ENCODE measurements at places on chromosomes 2 and 18.

DNA sequence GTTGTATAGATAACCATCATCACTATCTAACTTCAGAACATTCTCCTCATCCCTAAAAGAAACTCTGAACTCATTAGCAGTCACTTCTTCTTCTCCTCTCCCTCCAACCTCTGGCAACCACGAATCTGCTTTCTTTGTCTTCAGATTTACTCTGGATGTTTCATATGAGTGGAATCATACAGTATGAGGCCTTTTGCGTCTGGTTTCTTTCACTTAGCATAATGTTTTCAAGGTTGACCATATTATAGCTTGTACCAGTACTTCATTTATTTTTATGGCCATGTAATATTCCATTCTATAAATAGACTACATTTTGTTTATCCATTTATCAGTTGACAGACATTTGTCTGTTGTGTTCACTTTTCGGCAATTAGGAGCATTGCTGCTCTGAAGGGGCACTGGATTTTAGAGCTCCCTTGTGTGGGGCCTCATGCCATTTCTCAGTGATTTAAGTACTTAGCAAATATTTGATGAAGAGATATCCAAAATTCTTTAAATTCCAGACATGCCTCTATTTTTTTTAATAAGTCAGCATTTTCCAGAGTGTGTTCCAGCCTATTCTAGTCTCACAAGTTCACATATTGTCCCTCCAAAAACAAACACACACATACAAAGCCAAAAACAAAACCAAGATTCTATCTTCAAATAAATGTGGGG, 22.5 kb upstream of the MAP3K20 start:
- no peak for DNase-seq

DNA sequence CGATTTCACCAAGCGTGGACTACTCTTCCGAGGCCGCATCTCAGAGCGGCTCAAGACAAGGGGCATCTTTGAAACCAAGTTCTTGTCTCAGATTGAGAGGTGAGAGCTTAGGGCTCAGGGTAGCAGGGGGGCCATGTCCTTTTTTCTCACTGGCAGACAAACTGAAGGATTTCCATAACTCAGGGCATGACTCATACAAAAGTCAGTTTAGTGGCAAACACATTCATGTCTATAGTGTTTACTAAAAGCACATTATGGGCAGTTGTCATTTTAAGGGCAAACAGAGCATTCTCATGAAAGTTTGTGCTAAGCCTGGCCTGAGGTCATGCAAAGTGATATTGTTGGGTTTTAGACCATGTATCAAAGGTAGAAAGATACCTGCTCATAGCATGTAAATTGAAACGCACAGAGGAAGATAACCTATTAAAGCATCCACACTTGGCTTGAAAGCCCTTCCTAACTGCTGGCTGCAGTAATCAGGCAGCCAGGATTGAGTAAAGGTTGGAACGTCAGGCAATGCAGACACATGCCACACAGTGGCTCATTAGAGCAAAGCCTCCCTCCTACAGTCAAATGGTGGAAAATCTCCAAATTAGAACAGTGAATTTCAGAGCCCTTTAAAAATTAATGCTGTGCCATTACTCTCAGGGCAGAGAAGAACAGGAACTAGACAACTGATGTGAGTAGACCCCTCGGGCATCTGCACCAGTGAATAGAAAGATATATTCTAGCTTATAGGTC, 54.2 kb downstream of the HK2 start:
- DNase-seq = no peak

DNA sequence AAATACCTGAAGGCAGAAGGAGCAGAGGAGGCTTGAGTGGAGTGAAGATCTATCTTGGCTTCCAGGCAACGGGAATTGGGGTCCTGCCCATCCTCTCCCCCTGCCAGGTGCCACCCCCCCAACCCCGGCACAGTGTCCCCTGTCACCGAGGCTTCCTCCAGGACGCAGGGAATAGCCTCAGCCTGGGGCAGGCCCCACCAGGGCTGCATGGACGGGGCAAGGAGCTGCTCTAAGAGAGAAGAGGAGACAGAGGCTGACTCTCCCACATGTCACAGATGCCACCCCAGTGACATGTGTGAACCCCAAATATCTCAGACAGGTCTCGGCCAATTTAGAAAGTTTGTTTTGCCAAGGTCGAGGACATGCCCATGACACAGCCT, 42.1 kb downstream of the PXDN start:
- DNase-seq = no peak

GRCh38 chr18:11946756-11947155, 34.6 kb upstream of the IMPA2 start:
- DNase-seq = no peak

DNA sequence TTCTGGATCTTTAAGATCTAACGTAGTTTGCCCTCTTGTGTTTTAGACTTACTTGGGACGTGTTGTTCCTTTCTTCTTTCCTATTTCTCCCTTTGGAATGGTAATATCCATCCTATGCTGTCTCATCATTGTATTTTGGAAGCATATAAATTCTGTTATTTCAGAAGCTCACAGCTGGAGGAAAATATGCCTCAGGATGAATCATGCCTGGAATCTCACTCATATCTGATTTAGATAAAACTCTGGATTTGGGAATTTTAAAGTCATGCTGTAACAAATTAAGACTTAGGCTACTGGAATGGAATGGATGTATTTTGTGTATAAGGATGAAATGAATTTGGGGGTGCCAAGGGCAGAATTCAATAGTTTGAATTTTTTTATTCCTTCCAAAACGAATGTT, 245.2 kb upstream of the GULP1 start:
- no peak for DNase-seq

GRCh38 chr18:76429262-76430126, 65.5 kb downstream of the ZNF516 start:
- no peak for DNase-seq

GRCh38 chr18:446941-447560, 53.5 kb downstream of the COLEC12 start:
- no peak for DNase-seq

DNA sequence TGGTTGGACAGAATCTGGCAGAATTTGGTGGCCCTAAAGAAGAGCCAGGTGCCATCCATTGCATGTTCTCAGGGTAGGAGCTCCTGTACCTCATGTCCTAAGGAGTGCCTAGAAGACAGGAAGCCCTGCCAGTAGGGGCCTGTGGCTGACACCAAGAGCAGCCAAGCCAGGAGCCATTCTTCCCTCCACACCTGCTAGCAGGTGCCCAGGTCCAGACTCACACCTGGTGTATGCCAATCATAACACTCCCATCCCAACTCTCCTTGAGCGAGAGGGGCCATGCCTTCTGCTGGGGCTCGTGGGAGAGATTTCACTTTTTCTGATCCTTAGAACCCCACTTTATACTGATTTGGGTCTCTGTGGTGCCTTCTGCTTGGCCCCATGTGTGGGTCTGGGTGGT, 26.5 kb upstream of the TMEM37 start:
- DNase-seq = no peak

DNA sequence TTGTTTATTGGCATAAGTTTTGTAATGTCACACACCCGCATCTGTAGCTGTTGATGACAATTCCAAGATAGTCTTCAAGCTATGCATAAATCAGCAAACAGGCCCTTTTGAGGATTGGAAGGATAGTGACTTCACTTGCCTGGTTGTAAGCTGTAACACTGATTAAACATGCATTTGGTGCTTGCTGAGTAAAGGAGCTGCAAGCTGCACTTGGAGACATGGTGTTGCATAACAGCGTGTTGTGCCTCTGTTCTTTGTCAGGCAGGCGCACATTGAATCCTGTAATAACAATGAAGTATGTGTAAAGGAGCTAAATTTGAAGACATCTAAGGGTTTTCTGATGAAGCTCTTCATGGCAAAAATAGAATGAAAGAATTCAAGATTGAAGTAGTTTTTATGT, 68.7 kb upstream of the TTC27 start:
- no peak for DNase-seq

GRCh38 chr2:198259496-198259895, 455.1 kb downstream of the PLCL1 start:
- DNase-seq = no peak

DNA sequence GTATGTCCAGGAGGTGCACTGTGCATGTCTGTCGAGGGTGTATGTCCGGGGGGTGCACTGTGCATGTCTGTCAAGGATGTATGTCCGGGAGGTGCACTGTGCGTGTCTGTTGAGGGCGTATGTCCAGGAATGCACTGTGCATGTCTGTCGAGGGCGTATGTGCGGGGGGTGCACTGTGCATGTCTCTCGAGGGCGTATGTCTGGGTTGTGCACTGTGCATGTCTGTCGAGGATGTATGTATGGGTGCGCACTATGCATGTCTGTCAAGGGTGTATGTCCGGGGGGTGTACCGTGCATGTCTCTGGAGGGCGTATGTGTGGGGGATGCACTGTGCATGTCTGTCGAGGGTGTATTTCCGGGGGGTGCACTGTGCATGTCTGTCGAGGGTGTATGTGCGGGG, 249.3 kb upstream of the MYT1L start:
- no peak for DNase-seq

DNA sequence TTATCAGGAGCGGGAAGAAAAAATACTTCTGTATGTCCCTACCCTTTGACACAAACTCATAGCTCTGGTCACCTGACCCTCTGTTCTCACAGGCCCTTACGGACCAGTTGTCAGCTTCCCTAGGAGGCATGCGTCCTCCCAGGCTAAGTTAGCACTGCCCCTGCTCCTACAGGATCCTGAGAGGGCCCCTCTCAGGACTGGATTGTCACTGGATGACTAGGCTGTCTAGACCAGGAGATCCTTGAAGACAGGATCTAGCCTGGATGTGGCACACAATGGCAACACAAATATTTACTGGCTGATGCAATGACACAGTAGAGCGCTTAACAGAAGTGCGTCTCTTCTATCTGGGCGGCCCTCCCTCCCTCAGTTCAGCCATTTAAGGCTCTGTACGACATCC, 7.7 kb downstream of the FAM228A start:
- DNase-seq = no peak

DNA sequence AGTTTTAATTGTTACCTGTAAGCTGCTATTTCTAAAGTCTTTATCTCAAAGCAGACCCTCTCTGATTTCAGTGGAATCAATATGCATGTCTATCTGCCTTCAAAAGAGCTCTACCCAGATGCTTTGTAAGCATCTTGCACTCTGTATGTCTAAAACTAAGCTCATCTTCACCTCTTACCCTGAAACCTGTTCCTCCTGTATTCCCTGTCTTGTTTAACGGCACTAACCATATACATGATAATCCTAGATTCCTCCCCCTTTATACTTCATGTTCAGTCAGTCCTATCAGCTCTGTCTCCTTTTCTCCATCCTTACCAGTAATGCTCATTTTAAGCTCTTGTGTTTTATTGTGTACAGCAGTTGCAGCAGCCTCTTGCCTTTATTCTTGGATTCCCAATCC, 12.8 kb downstream of the ZC3H15 start:
- no peak for DNase-seq

- DNase-seq = no peak
Measured at GRCh38 chr18:49663899-49664890, 102.3 kb downstream of the LIPG start.

- DNase-seq = no peak
Measured at GRCh38 chr2:144990661-144991060, 470.7 kb upstream of the ZEB2 start.

DNA sequence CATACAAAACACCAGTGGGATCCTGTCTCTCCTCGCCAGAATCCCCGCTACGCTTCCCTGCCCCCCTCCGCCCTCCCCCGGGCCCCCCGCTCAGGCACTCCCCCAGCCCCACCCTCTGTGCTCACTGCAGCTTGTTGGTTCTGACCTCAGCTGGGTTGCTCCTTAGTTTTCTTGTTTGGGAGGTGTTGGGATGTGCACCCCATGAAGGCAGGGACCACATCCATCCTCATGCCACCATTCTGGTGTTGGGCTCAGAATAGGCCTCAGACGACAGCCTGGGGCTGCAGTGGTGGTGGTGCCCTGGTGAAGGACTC, 4.6 kb downstream of the SNED1 start:
- DNase-seq = no peak

DNA sequence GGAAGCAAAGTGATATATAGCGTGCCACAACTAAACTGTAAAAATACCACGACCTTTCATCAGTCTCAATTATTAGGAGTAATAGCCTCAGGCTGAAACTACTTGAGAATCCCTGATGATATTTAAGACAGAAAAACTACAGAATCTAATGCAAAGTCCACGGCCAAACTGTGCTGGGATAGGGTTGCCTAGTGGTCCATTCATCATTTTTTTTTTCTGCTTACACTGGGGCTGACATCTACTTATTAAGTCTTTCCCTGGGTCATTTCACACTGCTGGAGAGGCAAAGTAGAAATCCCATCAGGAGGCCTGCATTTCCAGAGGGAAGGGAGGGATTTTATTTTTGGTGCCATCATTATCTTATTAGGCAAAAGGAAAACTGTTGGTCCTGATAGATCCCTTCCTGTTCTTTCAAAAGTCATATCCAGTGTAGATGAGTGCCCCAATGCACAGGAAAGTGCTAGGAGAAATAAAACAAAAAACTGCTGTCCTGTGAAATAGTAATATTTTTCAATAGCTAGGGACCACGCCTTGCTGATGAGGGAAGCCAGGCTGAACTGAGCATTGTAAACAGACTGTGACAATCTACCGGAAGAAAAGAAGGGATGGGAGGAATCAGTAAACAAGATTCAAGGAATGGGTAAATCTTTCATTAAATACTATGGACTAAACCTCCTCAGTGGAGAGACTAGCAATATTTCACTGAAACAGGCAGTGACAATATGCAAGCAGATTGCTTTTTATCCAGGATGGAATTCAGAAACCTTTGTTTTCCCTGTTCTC, 644.3 kb downstream of the IRS1 start:
- no peak for DNase-seq
